Kidney tubule cell (primary cell): ENCODE measurements at places on chromosomes 13 and 19.

- no peak for DNase-seq
These were observed 14.0 kb upstream of the IGLON5 start for GRCh38 chr19:51297406-51297805.

- no peak for DNase-seq
These were observed 1486.8 kb downstream of the EFNB2 start for GRCh38 chr13:105048677-105049076.

DNA sequence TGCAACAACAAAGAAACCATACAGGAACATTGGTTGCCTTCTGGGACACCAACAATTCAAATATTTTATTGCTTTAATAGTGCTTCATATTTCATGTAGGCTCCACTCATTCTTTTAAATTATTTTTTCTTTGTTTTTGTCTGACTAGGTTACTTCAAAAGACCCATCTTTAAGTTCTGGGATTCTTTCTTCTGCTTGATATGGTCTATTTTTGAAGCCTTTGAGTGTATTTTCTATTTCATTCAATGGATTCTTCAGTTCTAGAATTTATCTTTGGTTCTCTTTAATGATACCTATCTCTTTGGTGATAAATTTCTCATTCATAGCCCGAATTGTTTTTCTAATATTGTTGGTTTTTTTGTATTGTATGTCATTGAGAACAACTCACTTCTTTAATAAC, 38.6 kb downstream of the IGFL3 start:
- DNase-seq = no peak

DNA sequence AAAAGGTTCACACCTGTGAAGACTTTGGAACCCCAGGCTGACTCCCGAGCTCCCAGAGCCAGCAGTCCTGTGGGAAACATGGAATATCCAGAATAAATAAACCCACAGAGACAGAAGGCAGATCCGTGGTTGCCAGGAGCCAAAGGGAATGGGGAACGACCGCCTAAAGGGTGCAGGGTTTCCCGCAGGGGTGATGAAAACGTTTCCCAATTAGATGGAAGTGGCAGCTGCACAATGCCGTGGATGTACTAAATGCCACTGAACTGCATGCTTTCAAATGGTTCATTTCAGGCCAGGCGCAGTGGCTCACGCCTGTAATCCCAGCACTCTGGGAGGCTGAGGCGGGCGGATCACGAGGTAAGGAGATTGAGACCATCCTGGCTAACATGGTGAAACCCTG, 23.4 kb upstream of the DPRX start:
- no peak for DNase-seq

GRCh38 chr19:50362656-50363424, 2.6 kb downstream of the NAPSA start:
- DNase-seq = peak; percentile 68

- DNase-seq = no peak
These were observed 80.0 kb upstream of the FREM2 start for GRCh38 chr13:38606699-38607535.

DNA sequence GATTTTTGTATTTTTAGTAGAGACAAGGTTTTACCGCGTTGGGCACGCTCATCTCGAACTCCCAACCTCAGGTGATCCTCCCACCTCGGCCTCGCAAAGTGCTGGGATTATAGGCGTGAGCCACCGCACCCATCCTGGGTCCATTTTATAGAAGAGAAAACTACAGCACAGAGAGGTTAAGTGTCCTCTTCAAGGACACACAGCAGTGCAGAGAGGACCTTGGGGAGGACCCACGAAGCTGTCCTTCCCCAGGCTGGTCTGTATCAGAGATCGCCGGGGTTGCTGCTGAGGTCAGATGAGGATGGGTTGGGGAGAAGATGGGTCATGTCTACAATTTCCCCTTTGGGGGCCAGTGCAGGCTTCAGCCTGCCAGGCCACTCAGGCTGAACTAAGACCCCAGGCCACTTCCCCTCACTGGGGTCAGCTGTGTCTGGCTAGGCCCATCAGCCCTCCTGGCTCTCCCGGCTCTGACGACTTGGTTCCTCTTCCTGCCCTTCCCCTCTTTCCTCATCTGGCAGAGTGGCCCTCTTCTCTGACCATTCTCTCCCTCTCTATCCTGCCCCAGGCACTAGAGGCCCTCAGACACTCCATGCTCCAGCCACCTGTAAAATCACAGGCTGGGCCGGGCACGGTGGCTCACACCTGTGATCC, 9.6 kb downstream of the MYO1F start:
- DNase-seq = no peak

GRCh38 chr13:110555601-110556223, 5.8 kb downstream of the RAB20 start:
- peak; percentile 66 for DNase-seq

DNA sequence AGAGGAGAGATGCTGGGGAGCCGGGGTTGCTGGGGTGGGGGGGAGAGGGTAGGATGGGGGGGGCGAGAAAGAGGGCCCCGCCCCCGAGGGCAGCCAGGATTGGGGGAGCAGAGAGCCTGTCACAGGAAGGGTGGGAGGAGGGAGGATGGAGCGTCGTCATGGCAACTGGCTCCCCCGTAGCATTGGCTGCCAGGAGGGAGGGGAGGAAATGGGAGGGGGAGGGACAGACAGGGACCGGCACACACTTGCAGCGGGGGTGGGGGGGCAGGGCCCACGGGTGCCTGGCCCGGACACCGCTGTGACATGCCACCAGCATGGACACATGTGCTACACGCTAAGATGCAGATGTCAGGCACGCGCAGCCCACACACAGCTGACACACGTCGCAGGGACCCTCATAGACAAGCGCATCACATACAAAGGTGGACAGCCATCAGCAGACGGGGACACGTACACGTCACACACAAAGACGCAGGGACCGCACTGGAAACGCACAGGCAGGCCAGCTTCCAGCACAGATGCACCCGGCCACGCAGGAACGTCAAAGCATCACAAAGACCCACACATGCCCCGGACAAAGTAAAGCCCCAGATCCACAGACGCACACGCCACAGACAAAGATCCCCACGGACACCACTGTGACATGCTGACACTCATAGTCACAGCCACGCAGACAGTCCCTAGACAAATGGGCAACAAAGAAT, at the start of gene LMTK3:
LMTK3 (minus strand) TSS at position 36 of the 704 bp plus-strand sequence. CDS start 259 bp downstream, outside the sequence.
- no peak for DNase-seq

DNA sequence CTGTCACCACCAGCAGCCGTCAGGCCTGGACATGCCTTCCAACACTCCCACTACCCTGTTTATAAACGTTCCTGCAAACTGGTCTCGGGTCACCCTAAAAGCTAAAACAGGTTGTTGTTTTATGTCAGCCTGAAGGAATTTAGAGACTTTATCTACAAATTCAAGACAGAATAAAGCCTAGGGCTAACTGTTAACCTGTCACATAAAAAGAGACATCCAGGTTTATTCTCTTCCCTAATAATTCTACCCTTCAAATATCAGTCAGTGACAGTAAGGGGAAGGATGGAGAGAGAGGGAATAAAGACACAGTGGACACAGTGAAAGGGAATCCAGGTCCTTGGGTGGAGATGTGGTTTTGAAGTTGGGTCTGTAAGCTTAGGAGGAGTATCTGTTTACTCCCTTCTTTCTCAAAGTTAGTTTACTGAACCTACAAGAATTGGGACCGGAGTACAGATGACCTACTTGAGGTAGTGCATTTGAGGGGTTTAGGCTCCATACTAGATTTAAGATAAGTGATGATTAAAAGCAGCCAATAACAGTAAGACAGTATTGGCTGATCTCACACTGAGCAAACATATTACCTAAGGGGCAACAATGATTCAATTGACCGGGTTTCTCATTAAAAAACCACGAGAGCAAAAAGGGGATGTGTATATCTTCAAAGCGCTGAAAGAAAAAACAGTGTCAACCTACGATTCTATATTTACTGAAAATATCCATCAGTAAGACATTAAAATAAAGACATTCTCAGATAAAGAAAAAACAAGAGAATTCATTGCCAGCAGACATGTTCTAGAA, 142.7 kb downstream of the USP12 start:
- DNase-seq = no peak

DNA sequence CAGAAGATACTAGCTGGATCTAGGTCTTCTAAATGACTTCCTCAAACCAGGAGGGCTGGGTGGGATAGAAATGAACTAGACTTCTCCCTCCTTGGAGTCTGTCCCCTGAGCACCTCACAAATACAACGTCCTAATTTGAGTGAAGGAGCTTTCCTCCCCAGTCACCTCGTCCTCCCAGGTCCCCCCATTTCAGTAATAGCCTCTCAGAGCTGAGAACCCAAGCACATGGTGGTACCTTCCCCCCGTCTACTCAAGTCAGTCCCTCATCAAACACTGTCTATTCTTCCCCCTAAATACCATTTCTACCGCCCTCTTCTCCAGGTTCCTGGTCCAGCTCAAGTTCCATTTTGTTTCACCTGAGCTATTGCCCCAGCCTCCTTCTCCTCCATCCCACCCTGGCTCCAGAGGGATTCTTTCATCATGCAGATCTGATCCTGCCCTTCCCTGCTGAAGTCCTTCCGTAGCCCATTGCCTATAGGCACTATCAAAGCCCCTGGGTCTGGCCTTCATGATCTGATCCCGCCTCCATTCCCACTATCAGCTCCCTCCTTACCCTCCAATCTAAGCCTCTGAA, 5.3 kb upstream of the PRKCG start:
- DNase-seq = no peak

DNA sequence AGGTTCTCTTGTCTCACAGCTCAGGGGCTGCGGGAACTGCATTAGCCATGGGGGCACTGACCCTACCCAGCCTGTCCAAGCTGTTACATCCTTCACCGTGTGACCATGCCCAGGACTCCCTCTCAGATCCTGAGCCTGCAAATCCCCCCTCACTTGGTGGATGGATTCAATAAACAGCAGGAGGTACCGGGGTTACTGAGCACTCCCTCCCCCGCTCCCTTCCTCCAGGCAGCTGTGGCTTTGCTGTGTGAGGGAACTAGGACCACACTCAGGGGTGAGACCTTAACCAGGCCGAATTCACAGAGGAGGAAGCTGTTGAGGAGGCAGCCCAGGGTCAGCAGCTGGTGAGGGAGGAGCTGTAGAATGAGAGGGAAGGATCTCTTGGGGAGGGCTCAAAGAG, 27.0 kb upstream of the CEACAM1 start:
- no peak for DNase-seq

DNA sequence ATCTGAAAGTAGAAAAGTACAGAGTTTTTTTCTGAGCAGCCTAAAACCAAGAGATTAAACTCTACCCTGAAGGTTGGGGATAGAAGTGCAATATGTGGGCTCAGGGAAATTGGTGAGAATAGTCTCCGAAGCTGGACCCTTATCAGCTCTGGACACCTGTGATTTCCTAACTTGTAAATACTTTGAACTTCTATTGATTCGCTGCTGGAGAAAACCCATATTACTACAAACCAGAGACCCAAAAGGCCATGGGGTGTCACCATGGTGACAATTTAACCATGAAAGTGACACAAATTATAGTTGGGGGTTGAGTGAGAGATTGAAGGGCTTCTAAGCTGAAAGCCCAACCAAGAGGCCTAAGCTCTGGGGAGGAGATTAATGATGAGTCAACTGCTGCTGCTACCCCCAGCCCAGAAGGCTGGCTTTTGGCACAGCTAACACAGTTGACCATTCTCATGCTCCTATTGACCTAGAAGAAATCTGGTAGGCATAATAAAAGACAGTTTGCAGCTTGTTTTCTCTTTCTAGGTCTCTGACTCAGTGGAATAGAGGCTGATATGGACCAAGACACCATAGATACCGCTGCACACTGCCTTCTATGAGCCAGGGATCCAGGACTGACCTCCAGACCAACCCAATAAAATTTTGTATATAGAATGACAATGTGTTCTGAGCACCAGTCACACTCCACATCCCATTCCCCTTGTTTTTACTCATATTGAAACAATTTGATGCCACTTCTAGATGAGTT, 131.9 kb upstream of the FNDC3A start:
- DNase-seq = no peak

GRCh38 chr13:45882626-45883025, 31.1 kb upstream of the SIAH3 start:
- peak; percentile 44 for DNase-seq

DNA sequence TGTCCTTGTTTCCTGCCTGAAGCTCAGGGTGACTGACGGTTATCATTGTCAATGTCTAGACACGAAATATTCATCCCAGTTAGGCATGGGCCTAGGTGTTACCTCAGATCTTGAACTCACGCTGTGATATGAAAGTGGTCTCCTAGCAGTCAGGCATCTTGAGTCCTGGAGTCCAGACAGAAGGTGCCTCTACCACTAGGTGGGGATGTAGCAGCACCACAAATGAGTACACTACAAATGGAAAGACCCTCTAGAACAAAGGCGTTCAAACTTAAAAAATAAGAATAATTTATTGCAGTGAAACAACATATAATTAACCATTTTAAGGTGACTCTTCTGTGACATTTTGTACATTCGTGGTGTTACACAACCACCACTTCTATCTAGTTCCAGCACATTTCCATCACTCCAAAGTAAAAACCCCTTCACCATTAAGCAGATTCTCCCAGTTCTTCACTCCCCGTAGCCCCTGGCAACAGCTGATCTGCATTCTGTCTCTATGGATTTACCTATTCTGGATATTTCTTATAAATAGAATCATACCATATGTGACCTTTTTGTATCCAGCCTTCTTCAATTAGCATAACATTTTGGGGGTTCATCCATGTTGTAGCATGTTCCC, 11.9 kb upstream of the FRY start:
- DNase-seq = peak; percentile 50

- DNase-seq = peak; percentile 78
These were observed 18.7 kb downstream of the GADD45B start for GRCh38 chr19:2494447-2495129.

- no peak for DNase-seq
These were observed 442 bp downstream of the RAB8A start for GRCh38 chr19:16111909-16112752.

DNA sequence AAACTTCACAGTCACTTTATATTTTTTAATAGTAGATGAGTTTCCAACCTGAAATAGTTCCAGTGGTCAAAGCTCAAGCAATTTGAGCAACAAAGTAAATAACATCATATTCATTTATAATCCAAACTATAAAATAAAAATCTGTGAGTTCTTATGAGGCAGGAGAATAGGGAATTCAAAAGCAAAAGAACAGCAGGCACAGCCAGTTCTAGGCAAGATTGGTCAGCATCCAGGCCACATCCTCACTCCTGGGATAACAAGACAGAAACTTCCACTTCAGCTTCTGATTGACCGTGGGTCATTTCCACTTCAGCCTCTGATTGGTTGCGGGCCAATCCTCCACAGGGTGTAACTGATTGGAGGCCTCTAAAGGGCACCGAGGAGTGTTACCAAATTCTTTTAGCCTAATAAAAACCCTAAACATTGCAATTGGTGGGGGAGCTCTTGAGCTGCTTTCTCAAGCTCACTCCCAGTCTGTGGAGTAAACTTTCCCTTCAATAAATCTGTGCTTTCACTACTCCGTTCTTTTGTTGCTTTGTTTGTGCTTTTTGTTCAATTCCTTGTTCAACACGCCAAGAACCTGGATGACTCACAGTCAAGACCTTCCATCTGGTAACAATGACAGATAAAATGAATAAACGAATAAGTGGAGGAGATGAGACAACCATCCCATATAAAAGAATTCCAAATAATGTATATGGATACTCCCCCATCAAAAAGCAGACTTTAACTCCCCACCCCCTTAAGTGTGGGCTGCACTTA, 42.6 kb upstream of the AMER2 start:
- DNase-seq = peak; percentile 60

GRCh38 chr13:29384466-29384865, 211.0 kb downstream of the SLC7A1 start:
- no peak for DNase-seq

- DNase-seq = peak; percentile 47
These were observed 5.4 kb upstream of the MTRF1 start for GRCh38 chr13:41268764-41269163.

GRCh38 chr13:87280139-87280538, 391.0 kb upstream of the SLITRK5 start:
- DNase-seq = no peak

- no peak for DNase-seq
These were observed 342 bp downstream of the ASF1B start for GRCh38 chr19:14135985-14136508.
